Esophagus muscularis mucosa (tissue), 4 donors: ENCODE measurements at places on chromosomes 12 and 14. TPM values are rescaled to one million over a fixed set of nuclear protein-coding genes. Genes with fewer than 3 reads are reported as not detected.

DNA sequence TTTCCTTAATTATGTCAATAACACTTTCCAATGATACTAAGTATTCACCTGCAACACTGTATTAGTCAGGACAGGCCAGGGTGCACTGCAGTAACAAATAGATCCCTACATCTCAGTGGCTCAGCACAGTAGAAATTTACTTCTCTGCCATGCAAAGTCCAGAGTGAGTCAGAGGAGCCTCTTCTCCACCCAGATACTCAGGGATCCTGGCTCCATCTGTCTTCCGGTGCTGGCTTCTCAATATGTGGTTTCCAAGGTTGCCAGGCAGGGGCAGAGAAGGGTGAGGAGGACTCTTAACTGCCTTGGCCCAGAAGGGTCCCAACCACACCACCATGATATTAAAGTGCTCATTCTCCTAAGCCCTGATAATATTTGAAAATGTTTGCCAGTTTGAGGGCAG is 47.8 kb downstream of the ADGRD1 start:
- H3K27ac ChIP-seq, result peak overlapping the region; percentile 56
- H3K36me3 ChIP-seq, result peaks cover 54% of the 10 kb centered on the region
- no peak for DNase-seq
- H3K27me3 ChIP-seq, result no peaks in the 10 kb centered on the region
- H3K4me1 ChIP-seq, result peaks cover 19% of the 10 kb centered on the region

DNA sequence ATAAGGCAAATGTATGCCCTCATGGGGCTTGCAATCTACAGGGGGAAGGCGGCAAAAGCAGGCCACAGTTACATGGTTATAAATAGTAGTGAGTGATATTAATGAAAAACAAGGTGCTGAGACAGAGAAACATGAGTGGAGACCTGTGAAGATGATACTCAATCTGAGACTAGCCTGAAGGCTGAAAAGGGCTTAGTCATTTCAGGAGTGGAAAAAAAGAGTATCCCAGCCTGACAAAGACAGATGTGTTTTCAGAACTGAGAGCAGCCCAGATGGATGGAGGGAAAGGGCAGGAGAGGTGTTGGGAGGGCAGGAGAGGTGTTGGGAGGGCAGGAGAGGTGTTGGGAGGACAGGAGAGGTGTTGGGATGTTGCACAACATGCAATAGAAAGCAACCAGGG is 181.9 kb downstream of the C12orf42 start:
- no peaks in the 10 kb centered on the region for H3K36me3 ChIP-seq
- no peak for DNase-seq
- H3K27me3 ChIP-seq, result no peaks in the 10 kb centered on the region

DNA sequence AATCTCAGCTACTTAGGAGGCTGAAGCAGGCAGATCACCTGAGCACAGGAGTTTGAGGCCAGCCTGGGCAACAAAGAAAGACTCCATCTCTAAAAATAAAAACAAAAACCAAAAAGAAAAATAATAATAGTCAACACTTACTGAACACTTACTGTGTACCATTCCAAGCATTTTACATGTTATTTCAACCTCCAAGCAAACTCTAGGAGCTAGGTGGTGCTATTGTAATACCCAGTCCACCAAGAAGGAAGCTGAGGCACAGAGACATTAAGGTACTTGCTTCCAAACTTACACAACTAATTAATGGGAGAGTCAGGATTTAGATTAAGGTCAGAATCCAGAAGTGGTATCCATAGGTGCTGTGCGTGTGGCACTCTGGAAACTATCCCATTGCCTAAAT is 13.7 kb upstream of the OR6J1 start:
- no peak for DNase-seq
- H3K27ac ChIP-seq, result no peak overlapping the region
- H3K36me3 ChIP-seq, result no peaks in the 10 kb centered on the region
- no peak overlapping the region for H3K4me3 ChIP-seq

GRCh38 chr12:57031138-57031725 is 14.9 kb upstream of the TAC3 start:
- peaks cover 6% of the 10 kb centered on the region for H3K4me1 ChIP-seq
- H3K27ac ChIP-seq, result no peak overlapping the region
- H3K36me3 ChIP-seq, result no peaks in the 10 kb centered on the region
- H3K4me3 ChIP-seq, result no peak overlapping the region

DNA sequence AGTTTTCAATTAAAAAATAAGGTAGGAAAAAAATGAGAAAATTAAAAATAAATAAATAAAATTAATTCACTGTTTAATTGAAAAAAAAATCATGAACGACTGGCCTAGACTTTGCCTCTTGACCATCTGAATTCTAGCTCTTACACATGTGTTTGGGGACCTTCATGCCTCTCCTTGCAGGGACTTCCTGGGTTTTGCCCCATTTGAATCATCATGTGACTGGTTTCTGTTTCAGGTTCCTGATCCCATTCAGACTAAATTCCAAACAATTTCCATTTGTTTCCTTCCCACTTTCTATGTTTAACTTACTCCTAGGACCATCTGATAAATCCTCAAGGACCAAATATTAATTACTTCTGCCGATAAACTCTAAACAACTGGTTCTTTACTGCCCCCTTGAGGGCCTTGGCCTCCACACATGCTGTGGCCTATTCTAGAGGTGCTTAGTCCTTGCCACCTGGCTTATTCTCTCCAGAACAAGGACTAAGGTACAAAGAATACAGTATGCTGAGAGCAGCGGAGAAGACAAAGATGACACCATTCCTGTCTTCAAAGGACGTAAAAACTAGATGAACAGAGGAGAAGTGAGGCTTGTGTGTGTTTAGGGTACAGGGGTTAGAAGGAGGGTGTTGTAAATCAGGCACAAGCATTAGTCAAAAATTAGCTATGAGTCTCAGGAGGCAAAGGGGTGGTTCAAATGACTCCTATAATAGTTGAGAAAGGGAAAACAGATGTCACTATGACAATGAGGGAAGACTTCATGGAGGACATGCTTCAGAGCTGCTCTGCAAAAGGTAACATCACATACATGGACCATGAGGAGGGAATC is 125.8 kb upstream of the AVPR1A start:
- no peaks in the 10 kb centered on the region for H3K36me3 ChIP-seq
- no peak overlapping the region for H3K27ac ChIP-seq
- H3K4me3 ChIP-seq, result no peak overlapping the region
- H3K4me1 ChIP-seq, result no peaks in the 10 kb centered on the region
- H3K27me3 ChIP-seq, result no peaks in the 10 kb centered on the region
- DNase-seq, result no peak

DNA sequence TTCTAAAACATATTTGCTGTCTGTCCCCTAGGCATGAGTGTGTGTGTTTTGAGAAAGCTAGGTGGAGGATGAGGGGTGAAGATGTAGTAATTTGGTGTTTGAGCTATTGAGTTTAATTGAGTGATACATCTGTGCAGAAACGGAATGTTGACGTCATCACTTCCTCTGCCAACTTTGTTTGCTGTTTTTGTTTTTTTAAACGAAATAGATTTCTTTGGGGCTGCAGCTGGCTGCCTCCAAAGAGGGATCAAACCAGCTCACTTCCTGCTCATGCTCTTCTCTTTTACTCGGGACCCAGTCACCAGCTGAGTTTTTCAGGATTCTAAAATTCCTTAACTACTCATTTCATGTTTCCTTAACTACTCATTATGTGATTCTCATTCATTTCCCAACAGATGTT is 19.5 kb upstream of the CRACR2A start:
- no peaks in the 10 kb centered on the region for H3K36me3 ChIP-seq
- no peaks in the 10 kb centered on the region for H3K27me3 ChIP-seq
- no peak overlapping the region for H3K27ac ChIP-seq
- peaks cover 4% of the 10 kb centered on the region for H3K4me1 ChIP-seq

- no peak for DNase-seq
- no peak overlapping the region for H3K27ac ChIP-seq
- no peaks in the 10 kb centered on the region for H3K36me3 ChIP-seq
- peaks cover 35% of the 10 kb centered on the region for H3K4me1 ChIP-seq
Measured at GRCh38 chr12:6165395-6165794, 34.8 kb upstream of the CD9 start.

DNA sequence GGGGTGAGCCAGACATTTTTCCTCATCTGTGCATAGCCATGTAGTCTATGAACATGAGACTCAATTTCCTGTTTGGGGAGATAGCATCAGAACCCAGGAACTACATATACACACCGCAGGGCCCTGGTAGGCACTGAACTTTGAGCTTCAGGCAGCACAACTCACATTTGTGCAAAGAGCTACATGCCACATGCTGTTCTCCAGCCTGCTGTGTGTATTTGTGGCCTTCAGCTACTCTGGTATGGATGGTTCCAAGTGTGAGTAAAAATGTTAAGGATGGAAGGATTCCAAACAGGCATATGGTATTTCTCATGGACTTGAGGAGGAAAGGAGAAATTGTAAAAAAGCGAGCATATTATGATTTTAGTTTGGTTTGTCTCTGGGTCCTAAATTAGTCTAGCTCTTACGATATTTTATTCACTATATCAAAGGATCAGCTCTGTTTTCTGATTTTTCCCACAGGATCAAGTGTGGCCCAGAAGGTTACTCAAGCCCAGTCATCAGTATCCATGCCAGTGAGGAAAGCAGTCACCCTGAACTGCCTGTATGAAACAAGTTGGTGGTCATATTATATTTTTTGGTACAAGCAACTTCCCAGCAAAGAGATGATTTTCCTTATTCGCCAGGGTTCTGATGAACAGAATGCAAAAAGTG is 422.4 kb upstream of the OR4E1 start:
- no peak overlapping the region for H3K4me3 ChIP-seq
- no peaks in the 10 kb centered on the region for H3K36me3 ChIP-seq
- DNase-seq, result no peak
- H3K27ac ChIP-seq, result peak overlapping the region; percentile 73
- H3K4me1 ChIP-seq, result no peaks in the 10 kb centered on the region

GRCh38 chr14:104357689-104358527 is 219.5 kb downstream of the KIF26A start:
- H3K4me1 ChIP-seq, result no peaks in the 10 kb centered on the region
- no peak for DNase-seq
- no peaks in the 10 kb centered on the region for H3K27me3 ChIP-seq
- no peaks in the 10 kb centered on the region for H3K36me3 ChIP-seq
- no peak overlapping the region for H3K4me3 ChIP-seq

GRCh38 chr14:68843471-68844209 is 50.8 kb upstream of the ZFP36L1 start:
- DNase-seq, result peak; percentile 96
- peak overlapping the region; percentile 40 for H3K4me3 ChIP-seq
- peak overlapping the region; percentile 75 for H3K27ac ChIP-seq
- H3K4me1 ChIP-seq, result peaks cover 37% of the 10 kb centered on the region
- H3K27me3 ChIP-seq, result no peaks in the 10 kb centered on the region
- H3K36me3 ChIP-seq, result no peaks in the 10 kb centered on the region

DNA sequence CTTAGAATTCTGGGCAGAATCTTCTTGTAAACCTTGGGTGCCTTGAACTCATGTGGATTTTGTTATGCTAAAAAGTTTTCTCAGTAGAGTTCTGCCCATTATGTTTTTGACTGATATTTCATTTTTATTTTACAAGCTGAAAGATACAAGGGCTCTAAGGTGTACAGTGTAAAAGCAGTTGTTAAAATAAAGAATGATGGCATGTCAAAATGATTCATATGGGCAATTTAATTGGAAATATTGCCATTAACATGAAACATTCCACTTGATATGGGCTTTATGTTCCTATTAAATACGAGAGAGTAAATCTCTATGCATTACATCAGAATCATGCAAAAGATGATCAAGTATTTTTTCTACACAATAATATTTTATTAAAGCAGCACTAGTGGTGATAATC is 295.1 kb upstream of the ATP2B1 start:
- H3K27ac ChIP-seq, result no peak overlapping the region
- DNase-seq, result no peak
- no peaks in the 10 kb centered on the region for H3K27me3 ChIP-seq

- H3K27ac ChIP-seq, result no peak overlapping the region
- H3K27me3 ChIP-seq, result no peaks in the 10 kb centered on the region
- peaks cover 11% of the 10 kb centered on the region for H3K4me1 ChIP-seq
Measured at GRCh38 chr14:104654119-104654518, 35.3 kb upstream of the INF2 start.

DNA sequence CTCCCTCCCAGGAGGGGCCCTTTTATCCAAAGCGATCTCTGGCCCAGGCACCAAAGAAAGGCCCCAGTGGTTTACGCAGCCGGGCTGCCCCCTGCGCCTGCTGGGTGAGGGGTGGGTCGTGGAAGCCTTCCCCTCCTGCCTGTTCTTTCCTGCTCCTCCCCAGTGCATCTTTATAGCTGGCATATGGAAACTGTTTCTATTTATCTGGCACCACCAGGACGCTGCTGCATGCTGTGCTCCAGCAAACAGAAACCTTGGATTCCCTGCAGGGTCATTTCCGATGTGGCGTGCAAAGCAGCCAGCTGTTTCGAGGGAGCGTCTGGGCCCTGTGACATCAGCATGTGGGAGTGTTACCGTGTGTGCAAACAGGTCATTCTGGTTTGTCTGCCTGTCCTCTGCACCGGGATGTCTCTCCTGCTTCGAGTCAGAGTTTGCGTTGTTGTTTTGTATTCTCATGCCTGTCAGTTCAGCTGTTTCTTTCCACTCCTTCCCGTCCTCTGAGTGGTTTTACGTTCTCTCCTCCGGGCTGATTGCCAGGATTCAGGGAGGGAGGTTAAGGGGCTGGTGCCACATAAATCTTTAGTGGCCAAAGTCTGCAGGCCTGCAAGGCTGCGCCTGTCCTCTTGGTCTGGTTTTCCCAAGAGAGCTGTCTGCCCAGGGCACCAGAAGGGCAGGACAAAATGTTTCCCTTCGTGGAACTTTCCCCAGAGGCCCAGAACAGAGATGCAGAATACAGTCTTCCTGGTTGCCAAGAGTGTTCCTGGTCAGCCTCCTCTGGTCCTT is 24.6 kb downstream of the TPCN1 start:
- peak overlapping the region; percentile 24 for H3K4me3 ChIP-seq
- no peak for DNase-seq
- no peaks in the 10 kb centered on the region for H3K36me3 ChIP-seq
- peaks cover 63% of the 10 kb centered on the region for H3K4me1 ChIP-seq
- H3K27me3 ChIP-seq, result no peaks in the 10 kb centered on the region

DNA sequence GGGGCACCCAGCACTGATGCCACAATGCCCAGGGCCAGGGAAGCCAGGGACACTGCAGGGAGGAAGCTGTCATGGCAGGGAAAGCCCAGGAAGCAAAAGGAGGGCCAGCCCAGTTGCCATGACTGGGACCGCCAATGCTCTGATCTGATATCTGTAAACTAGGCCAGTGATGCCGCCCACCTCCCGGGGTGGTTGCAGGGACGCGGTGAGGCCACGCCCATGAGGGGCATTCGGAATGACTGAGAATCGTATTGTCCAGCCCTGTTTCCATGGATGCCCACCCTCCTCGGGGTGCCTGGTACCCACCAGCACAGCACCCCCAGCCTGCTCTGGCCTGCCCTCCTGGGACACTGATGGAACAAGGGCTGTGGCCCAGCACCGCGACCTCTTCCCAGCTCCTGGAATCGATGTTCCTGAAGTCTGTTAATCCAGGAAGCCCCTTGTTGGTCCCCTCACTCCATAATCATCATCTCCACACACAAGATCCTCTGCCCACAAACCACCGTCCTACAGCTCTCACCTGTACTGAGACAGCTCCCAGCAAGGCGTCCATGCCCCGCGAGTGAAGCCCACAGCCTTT is 48.7 kb downstream of the CHGA start:
- peak overlapping the region; percentile 88 for H3K27ac ChIP-seq
- no peaks in the 10 kb centered on the region for H3K27me3 ChIP-seq
- no peak for DNase-seq

- H3K4me1 ChIP-seq, result peaks cover 51% of the 10 kb centered on the region
- H3K4me3 ChIP-seq, result no peak overlapping the region
- DNase-seq, result no peak
Measured at GRCh38 chr14:30998100-30998706, 27.2 kb upstream of the AP4S1 start.

CLEC2A gene
- not detected for total RNA-seq

IKBIP gene
- 9.1 TPM for total RNA-seq

CLEC4A gene
- total RNA-seq, result 0.40 TPM

MSRB3 gene
- total RNA-seq, result 213 TPM

SDSL gene
- 3.6 TPM for total RNA-seq

RDH16 gene
- total RNA-seq, result 0.42 TPM

HOXC9 gene
- not detected for total RNA-seq

SFSWAP gene
- total RNA-seq, result 26.9 TPM

SSTR1 gene
- total RNA-seq, result 0.33 TPM

CD163L1 gene
- 1.4 TPM for total RNA-seq

DEGS2 gene
- 0.33 TPM for total RNA-seq
